ENCODE measurements at places on chromosomes 1 and 21. TPM values are rescaled to one million over a fixed set of nuclear protein-coding genes. Genes with fewer than 3 reads are reported as not detected.

The LINGO4 gene
- total RNA-seq: not detected

GRCh38 chr1:70168283-70168682 is 37.1 kb downstream of the LRRC40 start:
- no peak for DNase-seq

- DNase-seq: no peak
These were observed 165.0 kb downstream of the RHOU start for GRCh38 chr1:228900099-228900885.

The TNFRSF9 gene
- total RNA-seq: not detected

The PAQR6 gene
- 14.6 TPM for total RNA-seq

DNA sequence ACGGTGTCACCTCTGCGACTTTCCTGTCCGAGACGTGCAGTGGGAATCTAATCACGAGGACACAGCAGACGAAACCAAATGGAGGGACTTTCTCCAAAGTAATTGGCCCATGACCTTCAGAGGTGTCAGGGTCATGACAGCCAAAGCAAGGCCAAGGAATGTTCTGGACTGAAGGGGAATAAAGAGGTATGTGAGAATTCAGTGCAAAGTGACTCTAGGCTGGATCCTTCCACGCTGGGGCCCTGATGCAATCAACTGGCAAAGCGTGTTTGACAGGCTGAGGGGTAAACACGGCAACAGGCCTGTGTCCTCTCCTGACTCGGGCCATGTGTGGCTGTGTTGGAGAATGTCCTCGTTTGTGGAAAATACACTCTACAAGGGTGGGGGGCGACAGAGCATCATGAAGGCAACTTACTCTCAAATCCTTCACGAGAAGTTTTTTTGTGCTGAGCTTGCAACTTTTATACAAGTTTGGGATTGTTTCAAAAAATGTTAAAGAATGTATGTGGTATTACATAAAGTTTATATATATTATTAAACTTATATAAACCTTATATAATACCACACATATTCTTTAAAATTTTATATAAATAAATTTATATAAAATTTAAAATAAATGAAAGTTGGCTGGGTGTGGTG is 1.7 kb downstream of the CFAP74 start:
- no peak for DNase-seq

DNA sequence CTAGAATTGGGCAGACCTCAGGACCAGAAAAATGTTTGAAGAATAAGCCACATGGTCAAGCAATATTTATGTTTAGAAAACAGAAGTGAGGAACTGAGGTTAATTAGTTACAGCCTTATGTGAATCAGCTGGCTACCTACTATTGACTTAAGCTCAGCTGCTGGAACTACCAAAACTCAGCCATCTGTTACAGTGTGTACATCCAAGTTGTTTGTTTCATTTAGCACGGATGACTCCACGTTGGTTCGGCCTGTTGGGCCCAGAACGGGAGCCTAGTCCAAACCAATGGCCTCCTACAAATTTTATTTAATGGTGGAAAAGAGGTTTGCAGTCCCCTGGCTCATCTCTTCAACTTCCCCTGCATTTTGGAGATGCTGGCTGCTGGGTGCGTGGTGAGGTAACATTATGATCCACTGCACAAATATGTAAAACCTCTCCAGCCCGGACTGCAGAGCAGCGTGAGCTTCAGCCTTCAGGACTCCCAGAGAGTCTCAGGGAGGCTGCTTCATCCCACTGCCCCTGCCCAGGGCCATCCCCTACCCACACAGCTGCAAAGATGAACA is 143.4 kb downstream of the ZZZ3 start:
- DNase-seq: no peak

The OR2L3 gene
- not detected for total RNA-seq

The MUTYH gene
- total RNA-seq: 61.1 TPM

DNA sequence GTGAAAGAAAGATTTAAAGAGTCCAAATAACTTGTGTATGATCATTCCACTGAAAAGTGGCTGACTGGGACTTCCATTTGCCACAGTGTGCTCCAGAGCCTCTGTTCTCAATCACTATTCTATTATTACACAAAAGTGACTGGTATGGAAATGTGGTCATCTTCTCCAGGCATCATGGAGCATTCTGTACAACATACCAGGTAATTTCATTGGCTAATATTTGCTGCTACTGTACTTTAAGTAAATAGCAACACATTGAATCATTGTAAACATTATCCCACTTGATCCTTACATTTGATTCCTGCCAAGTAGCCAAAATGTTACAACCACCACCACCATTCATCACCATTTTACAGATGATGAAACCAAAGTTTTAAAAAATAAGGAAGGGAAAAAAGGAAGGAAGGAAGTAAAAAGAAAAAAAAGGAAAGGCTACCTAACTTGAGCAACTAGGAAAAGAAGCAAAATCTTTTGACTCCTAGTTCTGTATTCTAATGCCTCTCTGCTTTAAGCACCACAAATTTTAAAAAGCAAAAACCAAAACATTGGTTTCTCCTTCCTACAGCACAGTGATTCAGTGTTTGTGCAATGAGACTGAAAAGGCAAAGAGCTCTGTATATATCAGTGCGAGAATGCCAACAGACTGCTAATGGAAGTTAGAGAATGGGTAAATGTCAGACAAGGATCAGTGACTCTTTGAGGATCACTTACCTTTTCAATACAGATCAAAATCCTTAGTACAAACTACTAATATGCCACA is 361.4 kb upstream of the PTBP2 start:
- no peak for DNase-seq

GRCh38 chr1:173445164-173445563 is 32.0 kb upstream of the PRDX6 start:
- no peak for DNase-seq

The BCAR3 gene
- 5.6 TPM for total RNA-seq

The TMEM269 gene
- 0.44 TPM for total RNA-seq

The KCNAB2 gene
- 8.3 TPM for total RNA-seq

GRCh38 chr1:99700020-99700419 is 54.1 kb downstream of the PALMD start:
- DNase-seq: no peak

The ADGRL4 gene
- total RNA-seq: 0.63 TPM

The KRTAP12-2 gene
- not detected for total RNA-seq

DNA sequence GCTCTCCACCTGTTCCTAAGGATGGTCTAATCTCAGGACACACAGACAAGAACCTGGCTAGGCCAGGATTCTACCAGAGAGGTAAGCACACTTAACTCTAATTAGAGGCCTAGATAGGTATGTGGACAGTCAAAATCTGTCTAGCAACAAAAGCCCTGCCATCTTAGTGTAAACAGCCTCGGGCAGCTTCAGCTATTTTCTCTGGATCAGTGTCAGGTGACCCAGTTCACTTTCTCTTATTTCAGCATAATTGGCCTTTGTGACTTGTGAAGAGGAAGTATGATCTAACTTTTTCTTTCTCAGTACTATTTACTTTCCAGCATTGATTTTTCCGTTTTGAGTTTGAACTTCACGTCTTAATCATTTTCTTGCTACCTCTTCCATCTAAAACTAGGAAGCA is 217.7 kb downstream of the CRB1 start:
- no peak for DNase-seq

DNA sequence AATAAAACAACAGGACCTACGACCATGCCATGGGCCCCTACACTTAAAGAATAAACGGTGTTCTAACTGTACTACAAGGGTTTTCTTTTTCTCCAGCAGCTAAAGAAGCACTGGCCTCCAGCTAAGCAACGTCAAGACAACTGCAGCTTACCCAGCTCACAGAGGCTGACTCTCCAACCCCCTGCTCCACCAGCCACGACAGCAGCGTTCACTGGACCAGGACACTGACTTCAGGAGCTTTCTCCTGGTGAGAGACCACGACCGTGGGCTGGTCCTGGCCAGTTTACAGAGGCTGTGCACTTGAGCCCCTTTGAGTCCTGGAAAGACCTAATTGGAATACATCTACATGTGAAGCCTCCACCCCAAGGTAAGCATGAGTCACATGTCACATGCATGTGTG is 39.4 kb downstream of the WNT9A start:
- DNase-seq: no peak

DNA sequence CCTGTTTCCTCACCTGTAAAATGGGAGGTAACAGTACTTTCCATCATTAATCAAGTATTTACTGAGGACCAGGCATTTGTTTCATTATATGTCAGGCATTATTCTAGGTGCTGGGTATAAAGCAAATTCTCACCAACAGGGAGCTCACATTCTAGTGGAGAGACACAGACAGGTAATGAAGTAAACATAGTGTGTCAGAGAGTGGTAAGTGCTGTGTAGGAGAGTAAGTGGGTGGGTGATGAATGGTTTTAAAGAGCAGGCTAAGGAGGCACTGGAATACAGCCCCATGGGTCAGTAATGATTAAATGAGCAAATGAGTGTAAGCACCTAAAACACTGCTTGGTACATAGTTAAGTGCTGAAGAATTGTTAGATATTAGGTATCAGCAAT is 60.4 kb downstream of the DNTTIP2 start:
- DNase-seq: no peak

DNA sequence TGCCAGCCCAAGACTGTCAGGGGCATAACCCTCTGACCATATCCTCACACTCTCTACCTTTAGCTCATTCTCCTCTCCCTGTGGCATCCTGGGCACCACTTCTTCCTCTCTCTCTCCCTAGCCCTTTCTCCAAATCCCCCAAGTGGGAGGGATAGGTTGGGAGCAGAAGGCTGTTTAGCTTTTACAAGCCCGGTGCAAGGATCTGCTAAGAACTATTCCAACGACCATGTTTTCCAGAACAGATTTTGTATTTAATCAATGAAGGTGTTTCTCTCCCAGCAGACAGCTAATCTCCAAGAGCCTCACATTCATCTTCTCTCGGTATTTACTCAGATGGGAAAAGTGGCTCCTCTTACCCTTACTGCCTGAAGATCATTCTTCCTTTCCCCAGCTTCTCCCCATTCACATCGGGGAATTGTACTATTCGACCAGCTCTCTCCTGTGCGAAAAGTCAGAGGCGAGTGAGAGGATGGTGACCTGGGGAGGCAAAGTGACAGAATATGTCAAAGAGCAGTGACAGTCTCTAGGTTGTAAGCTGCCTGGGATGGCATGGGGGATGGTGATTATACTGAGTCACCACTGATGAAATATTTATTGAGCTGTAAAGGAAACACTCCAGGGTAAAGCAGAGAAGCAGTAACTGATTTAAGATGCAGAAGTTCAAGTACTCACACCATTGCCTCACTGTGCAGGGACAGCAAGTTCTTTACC is 47.0 kb upstream of the RBM15 start:
- DNase-seq: no peak

The CGN gene
- 30.9 TPM for total RNA-seq

DNA sequence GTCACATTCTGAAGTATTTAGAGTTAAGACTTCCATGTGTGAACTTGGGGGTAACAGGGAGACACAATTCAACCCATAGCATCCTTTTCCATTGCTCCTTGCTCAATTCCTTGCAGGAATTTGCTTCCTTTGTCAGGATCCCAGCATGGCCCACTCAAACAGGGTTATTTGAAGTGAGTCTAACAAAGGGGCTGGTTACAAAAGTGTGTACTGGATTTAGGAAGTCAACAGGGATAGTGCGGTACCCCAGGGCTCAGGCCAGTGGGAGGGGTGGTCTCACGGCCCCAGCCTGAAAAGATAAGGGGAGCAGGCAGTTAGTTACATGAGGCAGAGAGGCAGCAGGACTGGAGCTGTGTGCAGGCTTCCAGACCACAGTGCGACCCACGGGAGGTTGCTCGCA is 14.4 kb downstream of the LRRC38 start:
- DNase-seq: no peak

DNA sequence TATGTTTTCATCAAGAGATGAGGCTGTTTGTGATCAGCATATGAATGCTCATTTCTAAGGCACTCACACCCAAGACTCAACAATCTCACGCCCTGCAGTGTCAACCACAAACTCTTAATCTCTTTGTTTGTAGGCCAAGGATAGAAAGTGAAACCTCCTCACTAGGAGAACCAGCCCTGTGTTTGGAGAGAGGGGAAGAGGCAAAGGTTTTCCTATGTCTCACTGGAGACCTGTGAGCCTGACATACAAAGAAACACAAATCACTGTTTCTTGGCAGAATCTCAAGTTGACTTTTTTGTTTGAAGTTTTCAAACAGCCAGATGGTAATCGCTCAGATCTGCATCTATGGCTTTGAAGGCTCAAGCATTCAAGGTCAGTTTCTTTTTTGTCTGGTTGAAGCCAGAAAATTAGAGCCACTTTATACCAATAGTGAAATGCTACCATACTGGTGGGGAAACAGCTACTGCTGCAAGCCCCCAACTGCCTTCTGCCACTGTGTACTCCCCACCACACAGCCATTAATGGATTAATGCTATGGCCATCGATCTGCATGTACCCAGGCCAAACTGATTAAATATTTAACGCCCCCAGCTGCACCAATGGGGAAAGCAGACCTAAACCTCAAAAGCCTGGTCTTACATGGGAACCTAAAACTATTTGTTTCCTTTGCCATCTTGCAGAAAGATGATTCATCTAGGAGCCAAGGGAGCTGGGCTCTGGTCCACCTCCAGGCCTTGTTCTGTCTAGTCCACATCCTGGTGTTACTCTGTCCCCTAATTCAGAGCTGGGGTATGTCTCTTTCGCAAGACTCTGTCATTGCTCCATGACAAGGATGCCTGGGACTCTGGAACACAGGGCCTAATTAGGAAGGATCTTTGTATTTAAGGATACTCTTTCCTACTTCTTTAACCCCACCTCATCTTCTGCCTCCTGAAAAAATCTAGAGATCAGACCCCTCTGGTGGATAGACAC is 16.3 kb downstream of the PDZK1 start:
- DNase-seq: no peak

- DNase-seq: no peak
These were observed 95.1 kb downstream of the GPATCH2 start for GRCh38 chr1:217535601-217536377.

All from H9 (cell line).